H1 (cell line): ENCODE measurements at places on chromosomes 4 and X. TPM values are rescaled to one million over a fixed set of nuclear protein-coding genes. Genes with fewer than 3 reads are reported as not detected.

GRCh38 chrX:150182161-150182560 lies 181.0 kb upstream of the MAMLD1 start:
- no peak overlapping the region for H3K27ac ChIP-seq
- no peaks in the 10 kb centered on the region for H3K4me1 ChIP-seq
- DNase-seq: no peak
- H3K4me3 ChIP-seq: no peak overlapping the region
- no peaks in the 10 kb centered on the region for H3K36me3 ChIP-seq

DNA sequence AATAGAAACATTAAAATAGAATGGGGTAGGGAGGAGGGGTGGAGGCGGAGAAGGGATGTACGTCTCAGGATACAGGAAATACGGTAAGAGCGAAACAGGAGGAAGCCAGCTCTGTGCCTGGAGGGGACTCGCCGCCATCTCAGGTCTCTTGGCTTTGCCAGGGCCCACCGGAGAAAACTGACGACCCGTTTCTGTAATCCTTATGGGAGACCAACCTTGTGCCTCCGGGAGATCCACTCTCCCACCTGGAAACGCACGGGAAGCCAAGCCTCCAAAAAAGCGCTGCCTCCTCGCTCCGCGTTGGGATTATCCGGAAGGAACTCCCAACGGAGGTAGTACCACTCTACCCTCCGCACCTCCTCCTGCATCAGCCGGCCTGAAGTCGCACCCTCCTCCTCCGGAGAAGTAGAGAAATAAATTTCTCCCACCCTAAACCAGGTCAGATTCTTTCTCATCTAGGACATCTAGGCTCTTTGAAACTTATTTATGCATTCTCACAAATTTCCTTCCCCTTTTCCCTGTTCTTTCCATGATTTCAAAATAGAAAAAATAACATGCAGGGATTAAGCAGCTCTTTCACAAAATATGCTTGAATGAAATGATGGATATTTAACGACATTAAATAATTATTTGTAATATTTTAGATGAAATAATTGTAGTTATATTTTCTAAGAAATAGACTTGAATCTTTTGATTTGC lies at the start of gene NBDY:
Gene NBDY (plus strand): TSS at position 92 of the 699 bp plus-strand sequence. CDS start 111 bp downstream, at position 203.
- no peaks in the 10 kb centered on the region for H3K36me3 ChIP-seq
- H3K27me3 ChIP-seq: no peaks in the 10 kb centered on the region
- no peak for DNase-seq
- no peaks in the 10 kb centered on the region for H3K4me1 ChIP-seq

- no peak overlapping the region for H3K27ac ChIP-seq
- H3K4me1 ChIP-seq: peaks cover 2% of the 10 kb centered on the region
- DNase-seq: no peak
- H3K36me3 ChIP-seq: no peaks in the 10 kb centered on the region
- H3K27me3 ChIP-seq: peaks cover 52% of the 10 kb centered on the region
- peak overlapping the region; percentile 45 for H3K4me3 ChIP-seq
Observed at GRCh38 chrX:150365990-150366911, 3.1 kb downstream of the MAMLD1 start.

DNA sequence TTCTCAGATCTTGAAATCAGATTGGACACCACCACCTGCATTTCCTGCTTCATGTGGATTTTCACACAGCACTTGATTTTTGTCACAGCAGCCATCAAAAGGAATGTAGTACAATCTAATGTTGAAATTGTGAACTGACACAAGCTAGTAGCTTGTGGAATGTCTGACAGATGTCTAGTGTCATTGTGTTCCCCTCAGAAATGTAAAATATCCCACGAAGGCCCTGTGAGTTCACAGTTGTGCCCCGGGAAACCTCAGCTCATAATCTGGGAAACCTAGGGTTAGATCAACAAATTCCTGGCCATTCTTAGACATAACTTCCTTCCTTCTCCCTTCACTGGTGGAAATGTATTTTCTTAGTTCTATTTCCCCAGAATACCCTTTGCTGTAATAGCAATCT lies 205.7 kb downstream of the AR start:
- no peaks in the 10 kb centered on the region for H3K36me3 ChIP-seq
- no peak for DNase-seq
- H3K4me1 ChIP-seq: no peaks in the 10 kb centered on the region
- no peak overlapping the region for H3K27ac ChIP-seq

- H3K4me3 ChIP-seq: no peak overlapping the region
- no peaks in the 10 kb centered on the region for H3K27me3 ChIP-seq
- peak overlapping the region; percentile 65 for H3K27ac ChIP-seq
- no peak for DNase-seq
- H3K36me3 ChIP-seq: no peaks in the 10 kb centered on the region
Observed at GRCh38 chr4:40672528-40673522, 43.2 kb upstream of the RBM47 start.

DNA sequence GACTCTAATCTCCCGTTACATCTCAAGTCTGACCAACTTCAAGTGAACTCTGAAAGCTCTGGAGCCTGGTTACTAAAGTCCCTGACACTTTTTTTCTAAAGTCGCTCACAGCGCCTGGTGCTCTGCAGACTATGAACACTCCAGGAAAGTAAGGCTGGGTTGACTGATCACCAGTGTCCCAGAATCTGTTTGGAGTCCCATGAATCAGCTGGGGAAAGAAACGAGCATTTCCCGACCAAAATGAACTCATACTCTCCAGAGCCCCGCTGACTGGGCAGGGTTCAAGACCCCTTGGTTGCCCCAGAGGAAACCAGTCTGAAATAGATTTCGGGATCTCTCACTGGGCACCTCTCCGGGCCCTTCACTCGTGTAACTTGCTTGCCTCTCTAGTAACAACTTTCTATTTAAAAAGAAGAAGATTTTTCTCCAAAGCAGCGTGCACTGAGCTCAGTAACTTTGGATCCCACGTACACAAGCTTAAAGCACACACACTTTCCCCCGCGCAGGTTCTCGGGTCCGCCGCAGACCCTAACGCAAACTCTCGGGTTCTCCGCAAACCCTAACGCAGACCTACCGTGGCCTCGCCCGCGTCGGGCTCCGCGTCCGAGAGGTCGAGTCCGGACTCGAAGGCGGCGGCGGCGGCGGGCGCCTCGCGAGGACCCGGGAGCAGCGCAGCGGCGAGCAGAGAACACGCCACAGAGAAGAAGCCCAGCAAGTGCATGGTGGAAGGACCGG lies 964 bp downstream of the VEGFC start:
- no peaks in the 10 kb centered on the region for H3K4me1 ChIP-seq
- no peak overlapping the region for H3K27ac ChIP-seq
- peak overlapping the region; percentile 61 for H3K4me3 ChIP-seq

Gene ANXA3
- total RNA-seq: 22.4 and 27.3 TPM in 2 replicates
